Activated CD8-positive, alpha-beta memory T cell treated with anti-CD3 and anti-CD28 coated beads for 1 hour (primary cell): ENCODE measurements at places on chromosomes 4 and X.

- DNase-seq: no peak
These were observed 37.7 kb downstream of the HAND2 start for GRCh38 chr4:173492315-173492714.

DNA sequence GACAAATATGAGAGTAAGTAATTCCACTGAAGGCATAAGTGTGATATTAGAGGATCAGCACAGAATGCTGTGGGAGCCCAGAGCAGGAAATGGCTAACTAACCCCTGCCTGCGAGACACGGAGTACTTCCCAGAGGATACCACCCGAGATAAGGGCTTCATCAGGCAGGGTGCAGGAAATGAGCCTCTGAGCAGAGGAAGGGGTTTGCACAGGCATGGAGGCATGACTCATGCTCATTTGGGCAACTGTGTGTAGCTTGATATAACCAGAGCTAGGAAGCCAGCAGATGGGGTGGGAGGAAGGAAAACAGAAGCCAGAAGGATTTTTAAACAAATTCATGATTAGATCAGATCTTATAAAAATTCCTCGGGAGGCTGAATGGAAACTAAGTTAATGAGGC, 70.0 kb upstream of the TSPAN5 start:
- no peak for DNase-seq

DNA sequence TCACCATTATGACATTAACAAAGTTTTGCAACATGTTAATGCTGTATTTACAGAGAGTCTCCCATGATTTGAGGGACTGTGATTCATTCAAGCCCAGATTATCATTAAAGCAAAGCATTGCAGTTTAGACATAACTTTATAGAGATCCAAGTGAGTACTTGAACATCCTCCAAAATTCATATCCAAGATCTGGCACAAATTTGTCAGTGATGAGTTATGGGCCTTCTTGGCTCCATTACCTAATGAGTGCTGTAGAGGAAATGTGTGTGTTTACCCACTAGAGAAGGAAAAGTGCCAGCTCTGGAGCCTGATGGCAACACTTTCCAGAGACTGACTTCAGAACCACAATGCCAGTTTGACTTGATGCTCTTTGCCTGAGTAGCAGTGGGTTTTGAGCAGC, 432.3 kb downstream of the GALNTL6 start:
- DNase-seq: no peak

DNA sequence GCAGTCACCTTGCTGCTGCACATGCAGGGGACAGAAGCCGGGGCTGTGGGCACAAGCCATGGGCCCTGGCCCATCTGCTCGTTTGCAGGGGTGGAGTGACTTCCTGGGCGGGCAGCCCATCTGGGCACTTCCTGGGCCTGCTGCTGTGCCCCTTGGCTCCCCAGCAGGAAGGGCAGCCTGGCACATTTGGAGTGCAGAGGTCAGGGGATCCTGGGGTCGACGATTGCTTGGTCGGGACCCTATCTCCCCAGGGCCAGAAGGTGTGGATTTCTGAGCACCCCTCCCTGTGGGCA, 10.9 kb upstream of the MXD4 start:
- DNase-seq: no peak
